ENCODE measurements at places on chromosomes 5 and 9. TPM values are rescaled to one million over a fixed set of nuclear protein-coding genes. Genes with fewer than 3 reads are reported as not detected.

DNA sequence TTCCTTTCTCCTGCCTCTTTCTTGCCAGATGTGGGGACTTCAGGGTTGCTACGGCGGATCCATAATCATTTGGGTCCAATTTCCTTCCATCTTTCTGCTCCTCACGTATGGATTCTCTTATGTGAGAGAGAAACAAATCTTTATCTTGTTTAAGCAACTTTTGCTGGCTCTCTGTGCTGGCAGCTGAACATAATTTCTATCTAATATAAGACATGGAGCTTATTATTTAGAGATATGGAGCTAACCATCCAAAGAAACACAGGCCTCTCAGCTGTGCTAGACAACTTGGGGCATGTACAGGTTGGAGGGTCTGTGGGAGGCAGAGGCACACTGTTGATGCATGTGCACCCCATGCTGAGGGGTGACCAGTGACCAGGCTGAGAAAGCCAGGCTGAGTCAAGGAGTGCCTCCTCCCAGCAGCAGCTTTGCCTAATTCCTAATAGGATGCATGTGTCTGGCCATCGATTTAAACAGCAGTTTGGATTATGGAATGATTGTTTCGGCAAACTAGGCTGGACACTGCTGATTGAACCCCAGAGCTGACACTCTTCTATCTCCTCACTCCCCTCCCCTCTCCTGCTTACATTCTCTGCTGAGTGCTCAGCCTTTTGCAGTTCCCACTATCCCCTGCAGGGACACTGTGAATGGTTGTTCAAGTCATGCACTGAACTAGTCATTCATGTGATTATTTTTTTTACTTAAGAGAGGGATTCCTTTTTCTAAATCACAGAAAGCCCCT, 195.8 kb downstream of the ERCC6L2 start:
- peaks cover 5% of the 10 kb centered on the region for H3K4me1 ChIP-seq
- no peaks in the 10 kb centered on the region for H3K27me3 ChIP-seq
- no peaks in the 10 kb centered on the region for H3K36me3 ChIP-seq
- no peak overlapping the region for H3K4me3 ChIP-seq
- no peak overlapping the region for H3K27ac ChIP-seq

DNA sequence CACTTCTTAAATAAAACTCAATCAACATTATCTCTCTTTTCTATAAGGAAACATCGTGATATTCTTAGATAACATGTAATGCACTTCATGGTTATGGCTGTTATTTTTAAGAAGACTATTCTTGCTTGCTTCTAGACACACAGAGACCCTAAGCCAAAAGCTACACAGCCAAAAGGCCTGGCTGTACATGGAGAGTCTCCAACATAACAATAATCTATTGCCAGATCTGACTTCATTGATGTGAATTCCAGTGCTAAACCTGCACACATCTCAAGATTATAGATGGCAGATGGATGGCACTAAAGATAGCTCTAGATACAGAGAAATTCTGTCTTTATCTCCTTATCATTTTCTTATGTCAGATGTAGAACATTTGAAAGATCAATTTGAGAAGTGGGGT, 811.6 kb upstream of the ZNF608 start:
- H3K27me3 ChIP-seq, result no peaks in the 10 kb centered on the region
- no peaks in the 10 kb centered on the region for H3K36me3 ChIP-seq
- no peak for DNase-seq
- no peak overlapping the region for H3K4me3 ChIP-seq

DNA sequence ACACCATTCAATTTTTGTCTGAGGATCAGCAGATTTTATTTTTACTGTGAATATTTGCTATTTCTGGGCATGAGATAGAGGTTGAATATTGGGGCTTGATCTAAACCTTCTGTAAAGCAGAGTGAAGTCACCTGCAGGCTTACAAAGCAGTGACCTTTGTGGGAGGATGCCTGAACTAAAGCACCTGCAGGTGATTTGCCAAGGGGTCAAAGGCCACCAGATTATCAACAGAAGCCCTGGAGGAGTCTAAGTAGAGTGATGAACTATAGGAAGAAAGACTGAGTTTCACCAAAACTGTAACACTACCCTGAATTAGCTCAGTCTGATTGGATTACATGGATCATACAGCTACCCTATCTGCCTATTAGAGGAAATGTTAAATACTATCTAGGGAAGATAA, 144.3 kb upstream of the PRLR start:
- H3K27ac ChIP-seq, result no peak overlapping the region
- no peak for DNase-seq
- H3K36me3 ChIP-seq, result no peaks in the 10 kb centered on the region
- peaks cover 51% of the 10 kb centered on the region for H3K27me3 ChIP-seq
- peaks cover 5% of the 10 kb centered on the region for H3K4me1 ChIP-seq

GRCh38 chr5:43195670-43196265, 3.7 kb downstream of the NIM1K start:
- no peaks in the 10 kb centered on the region for H3K36me3 ChIP-seq
- no peaks in the 10 kb centered on the region for H3K27me3 ChIP-seq
- DNase-seq, result no peak
- no peak overlapping the region for H3K4me3 ChIP-seq

DNA sequence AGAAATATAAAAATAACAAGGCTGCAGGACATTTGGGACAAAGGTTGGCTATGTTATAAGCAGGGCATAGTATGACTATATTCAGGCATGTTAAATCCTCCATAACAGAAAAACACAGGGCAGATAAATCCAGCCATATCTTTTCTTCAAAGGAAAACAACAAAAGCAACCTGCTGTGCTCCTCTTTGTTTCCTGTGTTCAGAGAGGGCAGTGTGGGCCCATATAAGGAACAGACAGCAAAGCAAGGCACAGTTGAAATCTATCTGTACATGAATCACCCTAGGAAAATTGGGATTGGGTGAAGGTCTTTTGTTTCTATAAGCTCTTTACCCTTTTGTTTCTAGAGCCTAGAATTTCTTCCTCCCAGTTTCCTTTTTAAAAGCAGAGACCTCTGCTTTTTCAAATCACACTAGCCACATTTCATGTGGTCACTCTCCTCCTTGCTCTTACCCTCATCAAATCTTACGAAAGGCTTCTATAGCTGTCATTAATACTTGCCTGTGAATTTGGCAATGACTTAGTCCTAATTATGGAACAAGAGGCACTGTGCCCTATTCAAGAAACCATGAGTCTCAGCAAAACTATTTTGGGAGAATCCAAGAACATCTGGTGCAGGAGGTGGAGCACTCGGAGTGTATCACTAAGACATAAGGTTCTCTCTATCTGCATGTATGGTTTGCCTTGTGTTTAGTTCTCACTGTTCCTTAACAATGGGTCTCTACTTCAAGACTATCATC, 1.8 kb downstream of the GZMA start:
- no peaks in the 10 kb centered on the region for H3K36me3 ChIP-seq
- H3K4me1 ChIP-seq, result no peaks in the 10 kb centered on the region
- H3K27me3 ChIP-seq, result no peaks in the 10 kb centered on the region
- no peak overlapping the region for H3K4me3 ChIP-seq
- DNase-seq, result no peak
- H3K27ac ChIP-seq, result no peak overlapping the region

GRCh38 chr5:116518423-116518822, 56.2 kb downstream of the SEMA6A start:
- H3K4me3 ChIP-seq, result no peak overlapping the region
- no peak for DNase-seq
- H3K27ac ChIP-seq, result no peak overlapping the region

GRCh38 chr5:115324021-115324420, 27.6 kb upstream of the CCDC112 start:
- H3K27me3 ChIP-seq, result no peaks in the 10 kb centered on the region
- H3K4me1 ChIP-seq, result no peaks in the 10 kb centered on the region
- peak; percentile 54 for DNase-seq
- no peak overlapping the region for H3K27ac ChIP-seq
- H3K36me3 ChIP-seq, result no peaks in the 10 kb centered on the region
- H3K4me3 ChIP-seq, result no peak overlapping the region

DNA sequence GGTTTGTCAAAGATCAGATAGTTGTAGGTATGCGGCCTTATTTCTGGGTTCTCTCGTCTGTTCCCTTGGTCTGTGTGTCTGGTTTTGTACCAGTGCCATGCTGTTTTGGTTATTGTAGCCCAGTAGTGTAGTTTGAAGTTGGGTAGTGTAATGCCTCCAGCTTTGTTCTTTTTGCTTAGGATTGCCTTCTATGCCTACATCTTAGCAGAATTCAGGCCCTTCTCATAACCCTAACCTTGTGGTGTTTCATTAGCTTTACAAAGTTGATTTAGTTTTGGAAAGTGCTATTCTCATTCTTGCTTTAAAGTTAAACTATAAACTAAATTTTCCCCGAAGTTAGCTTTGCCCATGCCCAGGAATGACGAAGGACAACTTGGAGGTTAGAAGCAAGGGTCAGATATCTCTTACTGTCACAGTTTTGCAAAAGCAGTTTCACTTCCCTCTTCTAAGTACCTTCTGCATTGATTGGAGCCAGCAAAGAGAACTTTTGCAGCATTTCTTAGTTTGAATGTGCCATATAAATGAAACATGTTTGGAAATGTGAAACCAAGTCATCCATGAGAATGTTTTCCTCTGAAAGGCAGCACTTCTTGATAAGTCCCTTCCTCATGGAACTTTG, 274.3 kb upstream of the DMRT1 start:
- no peak for DNase-seq
- no peak overlapping the region for H3K27ac ChIP-seq
- no peaks in the 10 kb centered on the region for H3K27me3 ChIP-seq
- H3K36me3 ChIP-seq, result no peaks in the 10 kb centered on the region
- no peaks in the 10 kb centered on the region for H3K4me1 ChIP-seq

- H3K4me1 ChIP-seq, result peaks cover 26% of the 10 kb centered on the region
- H3K27ac ChIP-seq, result no peak overlapping the region
- no peak overlapping the region for H3K4me3 ChIP-seq
- no peaks in the 10 kb centered on the region for H3K27me3 ChIP-seq
- no peaks in the 10 kb centered on the region for H3K36me3 ChIP-seq
Observed at GRCh38 chr5:108730617-108731340, 16.9 kb upstream of the FER start.

DNA sequence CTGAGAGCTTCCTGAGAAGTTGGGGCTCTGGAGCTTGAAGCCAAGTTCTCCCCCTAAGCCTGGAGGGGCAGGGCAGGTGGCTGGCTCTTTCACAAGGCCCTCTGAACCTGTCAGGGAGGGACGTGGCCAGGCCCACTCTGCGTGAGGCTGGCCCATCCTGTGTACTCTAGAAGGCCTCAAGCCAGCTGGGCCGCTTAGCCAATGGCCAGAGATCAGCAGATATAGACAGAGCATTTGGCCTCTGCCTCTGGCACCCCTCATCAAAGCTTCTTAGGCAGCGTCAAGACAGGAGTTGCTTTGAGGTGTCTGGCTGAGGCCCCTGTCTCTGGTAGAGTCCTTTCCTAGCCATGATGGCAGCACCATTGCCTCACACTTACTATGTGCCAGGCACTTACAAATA, 105.6 kb downstream of the FGF18 start:
- H3K4me3 ChIP-seq, result no peak overlapping the region
- H3K27me3 ChIP-seq, result no peaks in the 10 kb centered on the region
- peaks cover 24% of the 10 kb centered on the region for H3K4me1 ChIP-seq
- no peak overlapping the region for H3K27ac ChIP-seq

DNA sequence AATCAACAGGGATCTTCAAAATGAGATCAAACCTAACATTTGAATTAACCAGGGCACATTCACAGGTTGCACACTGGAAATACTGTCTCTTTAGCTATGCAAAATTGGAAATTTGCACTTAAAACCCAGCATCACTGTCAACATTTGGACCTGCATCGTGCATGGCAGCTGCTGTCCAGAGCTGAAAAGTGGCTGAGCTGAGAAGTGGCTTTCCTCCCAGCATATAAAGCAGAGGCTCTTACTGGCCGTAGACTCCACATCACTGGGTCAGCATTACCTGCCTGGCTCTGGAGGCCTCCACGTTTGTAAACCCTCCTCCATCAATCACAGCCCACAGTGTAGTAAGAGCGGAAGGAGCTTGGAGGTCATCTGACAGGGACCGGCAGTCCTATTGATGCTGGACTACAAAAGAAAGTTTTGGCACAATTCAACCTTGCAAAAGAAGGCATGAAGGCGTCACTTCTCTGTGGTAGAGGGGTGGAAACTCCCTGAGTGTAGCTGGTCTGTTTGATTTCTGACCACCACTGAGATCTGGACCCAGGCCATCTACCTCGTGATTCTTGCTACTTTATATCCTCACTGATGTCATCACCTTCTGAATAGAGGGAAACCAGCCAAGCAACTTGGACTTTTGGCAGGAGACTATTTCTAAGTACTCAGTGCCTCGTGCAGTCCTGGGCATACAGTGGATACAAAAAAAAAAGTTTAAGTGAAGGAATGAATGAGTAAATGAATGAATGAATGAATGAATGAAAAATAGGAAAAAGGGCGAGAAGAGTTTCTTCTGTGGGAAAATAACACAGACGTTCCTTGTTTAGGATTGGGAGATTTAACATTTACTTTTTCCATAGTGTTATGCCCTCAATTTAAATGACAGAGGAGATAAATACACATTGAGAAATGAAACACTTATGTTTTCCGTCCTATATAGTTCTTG, 14.8 kb downstream of the RASEF start:
- no peaks in the 10 kb centered on the region for H3K36me3 ChIP-seq
- H3K27ac ChIP-seq, result peak overlapping the region; percentile 29
- no peaks in the 10 kb centered on the region for H3K27me3 ChIP-seq
- peak; percentile 75 for DNase-seq
- no peak overlapping the region for H3K4me3 ChIP-seq

GRCh38 chr5:151718153-151718552, 31.4 kb upstream of the SPARC start:
- no peaks in the 10 kb centered on the region for H3K4me1 ChIP-seq
- DNase-seq, result no peak
- no peak overlapping the region for H3K4me3 ChIP-seq

- 0 out of 2 replicates have a peak, but pooled peaks cover 7% of the 10 kb centered on the region for H3K4me1 ChIP-seq
- peaks cover 2% of the 10 kb centered on the region for H3K27me3 ChIP-seq
- H3K36me3 ChIP-seq, result no peaks in the 10 kb centered on the region
- H3K4me3 ChIP-seq, result no peak overlapping the region
- no peak for DNase-seq
Observed at GRCh38 chr5:168976311-168976970, 324.5 kb downstream of the SLIT3 start.

GRCh38 chr9:76372336-76372735, 21.9 kb downstream of the RFK start:
- no peak overlapping the region for H3K27ac ChIP-seq
- peaks cover 16% of the 10 kb centered on the region for H3K4me1 ChIP-seq
- H3K36me3 ChIP-seq, result no peaks in the 10 kb centered on the region
- no peak for DNase-seq

GRCh38 chr5:20105915-20106314, 117.9 kb upstream of the CDH18 start:
- no peaks in the 10 kb centered on the region for H3K4me1 ChIP-seq
- no peak overlapping the region for H3K4me3 ChIP-seq
- H3K27ac ChIP-seq, result no peak overlapping the region
- no peaks in the 10 kb centered on the region for H3K36me3 ChIP-seq
- DNase-seq, result no peak

- no peak for DNase-seq
- H3K4me3 ChIP-seq, result peak overlapping the region; percentile 80
Observed at GRCh38 chr9:79569814-79570447, 1.8 kb upstream of the TLE4 start.

Gene MARCOL
- total RNA-seq, result not detected

Gene TCOF1
- total RNA-seq, result 113 TPM

Gene IFNB1
- total RNA-seq, result not detected

Gene PLPP7
- total RNA-seq, result 0.98 TPM
